ENCODE measurements at places on chromosomes 6 and 20.

- no peak for DNase-seq
These were observed 21.0 kb downstream of the MAP3K5 start for GRCh38 chr6:136771306-136771705.

DNA sequence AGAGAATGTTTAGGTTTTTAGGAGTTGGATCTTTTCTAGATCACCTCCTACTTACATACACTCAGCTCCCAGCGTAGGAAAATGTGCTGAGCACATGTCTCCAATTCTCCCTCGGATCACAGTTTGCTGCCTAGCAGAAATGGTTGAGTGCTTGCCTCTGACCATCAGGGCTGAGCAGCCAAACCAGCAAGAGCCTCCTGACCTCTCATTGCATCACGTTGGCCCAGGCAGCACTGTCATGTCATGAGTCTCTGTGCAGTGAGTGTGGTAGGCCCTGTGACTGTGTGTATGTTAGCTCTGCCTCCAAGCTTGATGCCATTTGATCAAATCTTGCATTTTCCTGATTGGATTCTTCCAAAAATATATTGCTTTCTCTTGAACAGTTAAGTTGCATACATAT, 112.0 kb downstream of the LRRC1 start:
- DNase-seq, result no peak

GRCh38 chr6:36487698-36488097, 44.9 kb downstream of the KCTD20 start:
- no peak for DNase-seq

- DNase-seq, result no peak
These were observed 227.2 kb upstream of the SULF2 start for GRCh38 chr20:48012401-48012974.

DNA sequence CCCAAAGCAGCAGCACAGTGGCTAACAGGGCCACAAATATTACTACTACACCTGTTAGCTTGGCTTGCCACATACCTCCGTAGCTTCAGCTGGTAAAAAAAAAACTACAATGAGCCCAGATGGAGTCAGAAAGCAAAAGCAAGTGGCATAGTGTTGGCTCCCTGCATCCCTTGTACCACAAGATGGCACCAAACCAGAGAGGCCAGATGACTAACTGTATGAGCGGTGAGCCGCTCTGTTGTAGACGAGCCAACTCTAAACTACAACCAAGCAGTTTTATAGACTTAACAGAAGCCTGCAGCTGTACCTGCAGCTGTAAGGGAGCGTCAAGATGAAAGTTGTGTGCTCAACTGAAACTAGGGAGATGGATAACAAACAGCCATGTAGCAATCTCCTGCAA, 84.5 kb upstream of the MCHR2 start:
- DNase-seq, result no peak
